Stimulated activated naive CD4-positive, alpha-beta T cell treated with Interleukin-2 at 50 U/mL for 16 hours (primary cell): ENCODE measurements at places on chromosomes 4 and X.
A peak's percentile ranks its signal among the peaks of the same experiment; 100 is the strongest.

DNA sequence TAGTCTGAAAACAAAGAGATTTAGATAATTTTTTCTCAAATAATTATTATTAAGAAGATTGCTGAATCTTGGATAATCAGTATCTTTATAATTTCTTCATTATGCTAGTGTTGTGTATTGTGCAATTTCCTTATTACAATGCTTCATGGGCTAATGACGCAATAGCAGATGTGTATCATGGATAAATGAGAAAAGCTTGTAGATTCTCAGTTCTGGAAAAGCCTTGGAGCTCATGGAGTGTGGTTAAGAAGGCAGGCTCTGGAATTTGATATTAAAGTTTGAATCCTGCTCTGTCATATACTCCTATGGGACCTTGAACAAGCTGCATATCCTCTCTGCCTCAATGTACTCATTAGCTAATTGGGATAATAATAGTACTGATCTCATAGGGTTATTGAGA lies 18.9 kb upstream of the CXCL8 start:
- DNase-seq = no peak

- no peak for DNase-seq
Measured at GRCh38 chrX:12962041-12962504, 12.8 kb upstream of the TMSB4X start.

- no peak for DNase-seq
Measured at GRCh38 chr4:173181848-173182247, 13.2 kb downstream of the GALNT7 start.

DNA sequence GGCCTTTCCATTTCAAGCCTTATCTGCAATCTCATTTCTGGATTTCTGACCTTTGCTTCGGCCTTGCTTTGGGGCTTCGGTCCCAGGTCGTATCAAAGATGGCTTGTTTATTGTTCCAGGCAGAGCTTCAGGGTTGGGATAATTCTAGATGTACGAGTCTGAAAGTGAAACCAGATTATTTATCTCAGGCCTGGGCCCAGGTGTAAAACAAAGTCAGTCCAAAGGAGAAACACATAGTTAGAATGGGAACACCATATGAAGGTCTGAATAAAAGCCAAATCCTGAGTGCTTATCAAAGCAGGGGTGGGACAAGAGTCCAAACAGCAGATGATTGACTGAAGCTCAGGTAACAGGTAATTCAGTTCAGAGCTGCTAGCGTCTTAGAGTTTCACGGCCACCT lies 17.1 kb downstream of the PRIMPOL start:
- no peak for DNase-seq

GRCh38 chr4:95715830-95716229 lies 124.1 kb upstream of the PDHA2 start:
- DNase-seq = no peak

- no peak for DNase-seq
Measured at GRCh38 chr4:150578745-150579501, 3.0 kb upstream of the MAB21L2 start.

GRCh38 chr4:123628288-123628687 lies 231.7 kb downstream of the SPRY1 start:
- DNase-seq = no peak

DNA sequence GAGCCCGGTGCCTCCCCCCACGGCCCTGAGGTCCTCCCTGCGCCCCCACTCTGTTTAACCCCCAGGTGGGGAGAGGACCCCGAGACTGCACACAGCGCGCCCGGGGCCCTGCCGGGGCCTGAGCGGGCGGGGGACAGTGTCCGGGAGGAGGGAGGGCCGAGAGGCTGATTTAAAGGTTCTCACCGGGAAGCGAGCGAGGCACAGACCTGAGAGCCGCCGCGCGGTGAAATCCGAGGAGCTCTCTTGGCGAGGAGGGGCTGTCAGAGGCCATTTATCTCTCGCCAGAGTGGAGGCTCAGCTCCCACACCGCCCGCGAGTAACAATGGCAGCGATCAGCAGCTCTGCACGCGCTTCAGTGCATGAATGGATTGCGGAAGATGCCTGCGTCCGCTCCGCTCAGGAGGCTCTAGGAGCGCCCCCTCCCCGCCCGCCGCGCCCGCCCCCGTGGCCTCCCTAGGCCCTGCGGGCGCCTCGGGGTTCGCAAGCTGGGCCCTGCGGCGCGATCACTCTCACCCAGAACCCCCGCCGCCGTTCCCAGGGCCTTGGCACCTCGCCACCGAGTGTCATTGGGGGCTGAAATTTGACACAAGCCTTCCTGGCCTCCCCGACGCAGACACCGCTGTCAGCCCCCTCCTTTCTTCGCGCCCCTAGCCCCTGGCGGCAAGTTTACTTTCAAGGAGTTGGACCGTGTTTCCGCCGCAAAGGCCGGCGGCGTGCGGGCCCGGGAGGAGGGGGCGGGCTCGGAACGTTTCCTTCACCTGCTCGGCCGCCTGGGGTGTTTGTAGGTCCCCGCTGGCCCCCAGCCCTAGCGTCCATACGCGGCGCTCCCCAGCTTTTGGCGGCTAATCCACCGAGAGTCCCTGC lies 48.7 kb upstream of the BCOR start:
- DNase-seq = peak; percentile 29

DNA sequence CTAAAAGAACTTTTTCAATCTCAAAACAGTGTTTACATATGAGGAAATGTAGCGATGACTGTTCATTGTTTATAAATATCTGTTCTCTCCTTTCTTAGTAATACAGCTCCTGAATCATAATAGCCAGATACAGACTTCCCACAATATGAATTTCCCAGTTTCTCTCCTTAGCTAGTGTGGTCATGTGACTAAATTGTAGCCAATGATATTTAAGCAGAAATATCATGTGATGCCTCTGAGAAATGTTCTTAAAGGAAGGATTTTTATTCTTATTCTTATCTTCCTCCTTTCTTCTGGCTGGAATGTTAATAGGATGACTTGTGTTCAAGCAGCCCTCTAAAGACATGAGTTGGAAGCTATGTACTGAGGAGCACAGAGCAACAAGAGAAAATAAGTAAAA lies 383.7 kb upstream of the ATOH1 start:
- DNase-seq = no peak

DNA sequence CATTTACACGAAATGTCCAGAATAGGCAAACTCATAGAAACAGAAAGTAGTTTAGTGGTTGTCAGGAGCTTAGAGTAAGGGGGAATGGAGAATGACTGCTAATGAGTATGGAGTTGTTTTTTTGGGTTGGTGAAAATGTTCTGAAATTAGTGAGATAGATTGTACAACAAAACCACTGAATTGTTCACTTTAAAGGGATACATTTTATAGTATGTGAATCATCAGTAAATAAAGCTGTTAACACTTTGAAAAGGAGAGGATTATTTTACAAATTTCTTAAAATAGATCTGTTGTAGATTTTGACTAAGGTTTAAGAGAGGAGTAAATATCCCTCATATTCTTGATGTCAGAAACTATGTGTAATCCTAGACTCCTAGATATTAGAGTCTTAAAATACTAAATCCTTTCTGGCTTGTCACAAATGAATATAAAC lies 82.7 kb downstream of the RAPGEF2 start:
- no peak for DNase-seq
